ENCODE measurements at places on chromosomes 4 and X.
A peak's percentile ranks its signal among the peaks of the same experiment; 100 is the strongest.

GRCh38 chr4:89511776-89512175 is 204.2 kb upstream of the GPRIN3 start:
- no peak for DNase-seq

DNA sequence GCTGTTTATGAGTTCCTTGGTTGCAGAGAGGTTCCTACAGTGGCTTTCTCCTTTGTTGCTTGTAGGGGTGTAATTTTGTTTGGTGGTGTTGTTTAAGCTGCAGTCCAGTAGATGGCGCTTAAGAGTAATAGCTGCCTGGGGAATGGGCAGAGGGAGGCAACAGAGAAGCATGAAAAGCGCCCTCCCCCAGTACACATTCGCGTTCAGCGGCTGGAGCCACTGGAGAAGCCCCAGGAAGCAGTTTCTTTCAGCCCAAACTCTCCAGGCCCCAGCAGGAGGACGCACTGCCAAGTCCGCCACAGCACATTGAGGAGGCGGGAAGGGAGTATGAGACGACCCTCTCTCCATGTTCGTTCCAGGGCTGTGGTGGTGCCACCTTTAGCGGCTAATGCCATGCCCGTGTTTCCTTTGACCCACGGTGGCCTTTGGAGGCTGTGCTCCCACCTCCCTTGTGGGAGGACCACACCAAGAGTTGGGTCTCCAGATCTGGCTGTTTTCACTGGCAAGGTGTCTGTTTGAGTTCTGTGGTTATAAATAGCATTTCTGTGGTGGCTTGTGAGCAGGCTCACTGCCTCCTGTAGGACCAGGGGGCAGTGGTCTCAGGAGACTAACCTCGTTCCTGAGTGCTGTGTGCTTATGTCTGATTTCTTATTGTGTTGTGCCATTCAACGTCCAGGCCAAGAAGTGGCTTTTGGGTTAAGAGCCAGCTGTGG is 252.3 kb downstream of the ARHGAP10 start:
- peak; percentile 28 for DNase-seq

DNA sequence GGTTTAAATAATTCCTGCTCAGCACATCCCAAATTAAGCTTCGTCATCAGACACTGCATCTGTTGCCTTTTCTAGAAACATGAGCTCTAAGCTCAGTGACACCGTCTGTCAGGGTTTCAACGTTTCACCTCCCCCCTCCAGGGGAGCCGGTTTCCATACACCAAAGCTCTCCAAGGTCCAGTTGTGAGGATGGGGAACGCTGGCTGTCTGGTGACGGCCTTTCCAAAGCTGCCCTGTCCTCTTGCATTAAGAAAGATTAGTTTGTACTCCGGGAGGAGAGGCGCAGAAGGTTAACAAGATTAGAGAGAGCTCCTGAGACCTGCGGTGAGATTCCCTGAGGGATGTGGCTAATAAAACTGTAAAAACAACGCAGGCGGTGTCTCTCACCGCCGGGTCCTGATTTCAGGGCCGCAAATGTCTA is 43.2 kb downstream of the ASMT start:
- DNase-seq: no peak

GRCh38 chr4:25919676-25920075 is 5.7 kb downstream of the SMIM20 start:
- DNase-seq: no peak

GRCh38 chr4:169099771-169100180 is 89.7 kb upstream of the CBR4 start:
- DNase-seq: no peak

DNA sequence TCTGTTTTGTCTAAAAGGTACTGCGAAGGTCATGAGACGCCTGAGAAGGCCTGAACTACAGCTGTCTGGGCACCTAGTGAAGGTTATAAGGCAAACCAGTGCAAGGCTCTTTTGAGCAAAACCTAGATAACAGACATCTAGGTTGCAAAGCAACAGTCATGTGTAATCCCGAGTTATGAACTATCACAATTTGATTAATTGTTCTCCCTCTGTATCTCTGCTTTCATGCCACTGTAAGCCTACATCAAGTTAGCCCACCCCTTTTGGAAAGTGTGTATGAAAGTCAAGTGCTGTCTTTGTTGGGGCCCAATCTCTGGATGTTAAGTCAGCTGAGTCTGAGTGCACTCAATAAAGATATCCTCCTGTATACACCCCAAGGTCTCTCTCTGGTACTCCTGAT is 31.9 kb upstream of the UGT2B7 start:
- no peak for DNase-seq

DNA sequence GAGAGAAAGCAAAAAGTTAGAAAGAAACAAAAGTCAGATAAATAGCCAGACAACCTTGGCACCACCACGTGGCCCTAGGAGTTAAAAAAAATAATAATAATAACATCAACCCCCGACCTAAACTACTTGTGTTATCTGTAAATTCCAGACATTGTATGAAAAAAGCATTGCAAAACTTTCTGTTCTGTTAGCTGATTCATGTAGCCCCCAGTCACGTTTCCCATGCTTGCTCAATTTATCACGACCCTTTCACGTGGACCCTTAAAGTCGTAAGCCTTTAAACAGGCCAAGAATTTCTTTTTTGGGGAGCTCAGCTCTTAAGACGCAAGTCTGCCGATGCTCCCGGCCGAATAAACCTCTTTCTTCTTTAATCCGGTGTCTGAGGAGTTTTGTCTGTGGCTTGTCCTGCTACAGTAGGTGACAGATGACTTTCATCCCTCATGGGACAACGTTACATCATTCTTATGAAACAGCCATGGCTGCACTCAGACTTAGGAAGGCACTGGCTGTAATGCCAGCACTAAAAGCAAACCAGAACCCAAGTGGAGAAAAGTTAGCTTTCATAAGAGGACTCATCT is 520 bp downstream of the ACOX3 start:
- DNase-seq: no peak

- DNase-seq: no peak
Measured at GRCh38 chr4:48270523-48270897, 872 bp upstream of the TEC start.

- no peak for DNase-seq
Measured at GRCh38 chr4:16027626-16028025, 56.2 kb downstream of the PROM1 start.

GRCh38 chr4:153159728-153160221 is 44.5 kb upstream of the TRIM2 start:
- DNase-seq: no peak

DNA sequence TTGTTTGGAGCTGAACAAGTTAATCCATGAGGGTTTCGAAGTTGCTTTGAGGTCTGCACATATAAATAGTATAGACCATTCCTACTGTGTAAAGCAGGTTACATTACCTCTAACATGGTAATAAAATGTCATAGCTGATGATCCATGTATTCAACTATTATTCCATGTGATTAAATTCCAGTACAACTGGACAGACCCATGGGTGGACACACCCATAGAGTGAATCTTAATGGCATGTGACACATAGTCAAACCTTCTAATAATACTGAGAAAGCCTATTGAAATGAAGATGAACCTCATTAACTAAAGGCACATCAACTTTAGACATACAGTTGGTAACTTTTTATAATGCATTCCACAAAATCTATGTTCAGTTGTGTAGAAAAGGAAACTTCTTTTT is 28.5 kb downstream of the FHIP1A start:
- DNase-seq: no peak

DNA sequence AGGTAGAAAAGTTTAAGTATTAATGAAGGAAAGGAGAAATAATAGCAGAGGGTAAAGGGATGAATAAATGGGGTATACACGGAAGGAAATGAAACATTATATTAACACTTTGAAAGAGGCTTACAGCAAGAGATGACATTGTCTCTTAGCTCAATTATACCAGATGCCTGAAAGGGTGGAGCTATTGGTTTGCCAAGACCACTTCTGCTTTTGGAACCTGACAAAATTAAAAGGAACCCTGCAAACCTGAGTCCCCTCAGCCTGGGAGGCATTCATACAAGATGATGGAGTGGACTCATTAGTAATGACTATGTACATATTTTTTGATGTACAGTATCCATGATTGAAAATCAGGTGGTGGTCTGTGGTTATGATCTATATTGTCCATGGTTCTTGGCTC is 45.1 kb upstream of the HPF1 start:
- DNase-seq: no peak

DNA sequence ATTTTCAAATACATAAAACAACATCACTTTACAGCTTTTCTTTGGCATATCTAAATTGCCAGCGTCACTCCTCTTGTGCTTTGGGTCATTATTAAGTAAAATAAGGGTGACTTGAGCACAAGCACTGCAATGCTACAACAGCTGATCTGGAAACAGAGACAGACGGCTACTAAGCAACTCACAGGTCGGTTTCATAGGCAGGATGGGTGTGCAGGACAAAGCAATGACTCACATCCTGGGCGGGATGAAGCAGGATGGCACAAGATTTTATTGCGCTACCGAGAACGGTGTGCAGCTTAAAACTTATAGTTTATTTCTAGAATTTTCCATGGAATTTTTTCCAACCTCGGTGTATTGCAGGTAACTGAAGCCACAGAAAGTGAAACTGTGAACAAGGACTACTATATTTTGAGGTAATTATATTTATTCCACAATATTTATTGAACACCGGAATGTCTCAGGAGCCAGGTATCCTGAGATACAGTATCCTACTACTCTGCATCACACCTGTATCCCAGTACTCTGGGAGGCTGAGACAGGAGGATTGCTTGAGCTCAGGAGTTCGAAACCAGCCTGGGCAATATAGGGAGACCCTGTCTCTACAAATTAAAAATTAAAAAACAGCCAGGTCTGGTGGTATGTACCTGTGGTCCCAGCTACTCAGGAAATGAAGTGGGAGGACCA is 215.5 kb downstream of the APBB2 start:
- DNase-seq: no peak

- DNase-seq: no peak
Measured at GRCh38 chr4:7716010-7716721, 223.5 kb downstream of the AFAP1 start.

GRCh38 chr4:10111067-10111801 is 5.4 kb downstream of the WDR1 start:
- no peak for DNase-seq

GRCh38 chrX:77969538-77969937 is at the start of gene PGAM4:
PGAM4 (minus strand) TSS chrX:77969638; CDS start chrX:77969638, 0 bp downstream.
- no peak for DNase-seq

DNA sequence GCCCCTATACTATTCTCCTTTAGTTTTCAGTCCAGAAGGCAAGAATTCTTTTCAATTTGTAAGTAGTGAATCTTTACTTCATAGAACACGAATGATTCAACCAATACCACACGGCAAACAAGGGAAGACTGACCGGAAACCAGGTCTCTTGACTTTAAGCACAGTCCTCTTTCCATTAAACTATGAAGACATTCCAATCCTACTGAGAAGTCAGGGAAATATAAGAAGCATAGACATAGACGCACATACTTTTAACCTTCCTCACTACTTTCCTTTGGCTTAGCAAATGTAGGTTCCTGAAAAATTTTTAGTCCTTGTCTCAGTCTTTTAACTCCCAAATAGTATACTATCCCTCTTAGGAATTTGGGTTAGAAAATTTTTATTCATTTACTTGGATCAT is 9.1 kb downstream of the CHRDL1 start:
- DNase-seq: no peak

- DNase-seq: no peak
Measured at GRCh38 chr4:74235135-74235534, 73.1 kb upstream of the EPGN start.

- no peak for DNase-seq
Measured at GRCh38 chrX:28491322-28491721, 95.9 kb upstream of the IL1RAPL1 start.

- no peak for DNase-seq
Measured at GRCh38 chr4:56424697-56425514, 10.5 kb downstream of the PPAT start.

DNA sequence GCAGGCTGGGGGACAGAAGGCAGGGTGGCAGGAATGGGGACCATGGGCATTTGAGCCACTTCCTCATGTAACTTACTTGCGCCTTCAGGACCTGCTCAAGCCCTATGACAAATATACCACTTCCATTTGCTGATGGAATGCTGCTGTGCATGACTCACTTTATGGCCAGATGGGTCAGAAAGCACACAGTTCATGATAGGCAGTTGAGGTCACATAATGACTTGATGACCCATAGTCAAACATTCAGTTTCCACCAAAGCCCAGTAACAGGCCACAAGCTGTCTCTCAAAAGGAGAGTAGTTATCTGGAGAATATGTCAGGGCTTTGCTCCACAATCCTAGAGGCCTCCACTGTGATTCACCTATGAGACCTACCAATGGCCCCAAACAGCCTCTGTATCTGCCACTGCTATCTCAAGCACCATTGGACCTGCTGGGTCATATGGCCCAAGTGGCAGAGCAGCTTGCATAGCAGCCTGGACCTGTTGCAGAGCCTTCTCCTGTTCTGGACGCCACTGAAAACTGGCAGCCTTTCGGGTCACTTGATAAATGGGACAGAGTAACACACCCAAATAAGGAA is 5.3 kb upstream of the PAPSS1 start:
- DNase-seq: no peak

DNA sequence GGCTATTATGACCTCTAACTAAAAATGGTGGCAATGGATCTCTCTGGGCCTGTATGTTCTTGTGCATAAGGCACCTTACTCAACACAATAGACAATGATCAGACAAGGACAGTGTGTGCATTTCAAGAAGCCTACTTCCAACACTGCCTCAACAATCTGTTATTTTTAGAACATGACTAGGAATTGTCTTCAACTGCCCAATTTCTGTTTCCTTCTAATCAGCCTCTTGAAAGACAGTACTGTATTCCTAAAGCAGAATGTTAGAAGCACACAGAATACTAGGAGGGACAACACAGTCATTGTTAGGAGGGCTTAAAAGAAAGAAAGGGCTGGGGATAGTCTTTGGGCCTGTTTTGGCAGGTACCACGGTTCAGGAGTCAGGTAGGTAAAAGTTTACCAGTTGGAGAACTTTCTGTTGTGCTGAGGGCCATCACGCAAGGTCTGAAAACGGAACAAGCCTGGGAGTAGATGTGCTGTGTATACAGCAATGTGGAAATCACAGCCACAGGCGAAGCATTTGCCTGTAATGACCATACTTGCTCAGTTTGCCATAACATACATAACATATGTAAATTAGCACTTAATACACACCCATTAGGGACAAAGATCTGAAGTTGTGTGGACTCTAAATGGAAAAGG is 100.8 kb upstream of the ATXN3L start:
- DNase-seq: no peak

GRCh38 chr4:143184217-143184502 is 557 bp upstream of the USP38 start:
- DNase-seq: no peak

GRCh38 chr4:72496119-72496518 is 72.9 kb downstream of the ADAMTS3 start:
- no peak for DNase-seq

DNA sequence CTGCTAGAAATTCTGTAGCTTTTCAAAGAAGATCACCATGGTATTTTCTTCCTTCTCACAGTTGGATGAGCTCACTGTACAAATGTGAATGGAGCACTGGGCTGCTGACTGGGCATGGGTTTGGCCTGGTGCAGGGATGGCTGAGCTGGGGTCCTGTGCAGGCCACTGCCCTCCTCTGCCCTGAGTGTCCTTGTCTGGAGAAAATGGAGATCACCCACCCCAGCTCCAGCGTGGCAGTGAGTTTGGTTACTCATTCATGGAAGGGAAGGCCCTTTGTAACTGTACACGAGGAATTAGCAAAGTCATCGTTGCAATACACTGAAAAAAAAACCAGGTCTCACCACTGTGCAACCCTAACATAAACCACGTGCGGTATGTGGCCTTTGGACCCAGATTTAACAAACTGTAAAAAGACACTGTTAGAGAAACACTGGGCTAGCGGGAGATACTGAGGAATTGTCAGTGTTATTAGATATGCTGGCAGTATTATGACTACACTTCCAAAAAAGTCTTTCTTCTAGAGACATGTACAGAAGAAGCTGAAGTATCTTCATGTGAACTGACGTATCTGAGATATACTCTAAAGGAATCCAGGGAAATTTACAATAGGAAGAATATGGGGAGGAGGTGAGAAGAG is 16.1 kb upstream of the TBC1D14 start:
- DNase-seq: no peak

Measured in cerebellum (tissue), 4 donors.